ENCODE measurements at places on chromosomes 1 and 21. TPM values are rescaled to one million over a fixed set of nuclear protein-coding genes. Genes with fewer than 3 reads are reported as not detected.

Gene EVA1C
- 13.4 TPM for total RNA-seq

Gene HSD11B1
- not detected for total RNA-seq

Gene FCRLB
- total RNA-seq, result 0.40 TPM

Gene CSF3R
- 5.8 TPM for total RNA-seq

Gene FMOD
- 4.3 TPM for total RNA-seq

Gene LCE1D
- not detected for total RNA-seq

Gene CBS
- total RNA-seq, result 61.7 TPM

Gene IVL
- not detected for total RNA-seq

Gene SPATA6
- total RNA-seq, result 11.7 TPM

Gene SIK1
- 3.3 TPM for total RNA-seq

Gene LMOD1
- 1.7 TPM for total RNA-seq

Gene HTR1D
- 0.23 TPM for total RNA-seq

Gene OR2L2
- not detected for total RNA-seq

Gene INAVA
- 14.4 TPM for total RNA-seq

Gene MTARC1
- 2.5 TPM for total RNA-seq

Gene RXRG
- 1.1 TPM for total RNA-seq

Gene ADAMTSL4
- total RNA-seq, result 2.6 TPM

Gene SMCP
- not detected for total RNA-seq

Gene SMAP2
- total RNA-seq, result 7.2 TPM

Gene CA6
- total RNA-seq, result not detected

Gene S100A9
- 4.5 TPM for total RNA-seq

Gene LIPI
- not detected for total RNA-seq

Gene RNU1-3
- 2,332 TPM for total RNA-seq

Gene CFHR5
- total RNA-seq, result not detected

Gene TSSK3
- 1.0 TPM for total RNA-seq

Gene RBM15
- total RNA-seq, result 7.1 TPM

Gene BMP8B
- total RNA-seq, result 3.7 TPM

Gene TPTE
- not detected for total RNA-seq

Gene SPAG17
- total RNA-seq, result 0.87 TPM

Gene SPRR1A
- total RNA-seq, result not detected

Gene TM2D1
- 17.5 TPM for total RNA-seq

Measured in pancreas (tissue), 10 donors.